ENCODE measurements at places on chromosomes 4 and X. TPM values are rescaled to one million over a fixed set of nuclear protein-coding genes. Genes with fewer than 3 reads are reported as not detected.

GRCh38 chr4:7904952-7905915 is 34.4 kb downstream of the AFAP1 start:
- peak; percentile 97 for DNase-seq

CENPVL1 gene
- 0.41 TPM for total RNA-seq

DNA sequence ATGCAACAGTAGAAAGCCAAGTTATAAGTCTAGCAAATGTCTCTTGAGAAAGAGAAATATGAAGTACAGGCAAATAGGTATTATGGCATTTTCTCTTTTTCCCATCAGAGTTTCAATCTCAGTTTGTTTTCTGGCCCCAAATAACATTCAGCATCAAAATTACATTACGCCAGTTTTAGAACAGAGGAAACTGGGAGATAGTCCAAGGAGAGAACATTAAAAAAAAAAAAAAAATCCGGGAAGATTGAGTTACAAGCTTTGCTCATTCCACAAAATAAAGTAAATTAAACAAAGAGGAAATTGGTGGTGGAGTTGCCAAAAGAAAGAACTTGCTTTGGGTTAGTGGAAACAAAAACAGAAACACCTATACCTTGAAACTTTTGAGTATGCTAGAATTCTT is 50.4 kb upstream of the IL13RA2 start:
- DNase-seq, result peak; percentile 45

GRCh38 chr4:89422441-89422990 is 114.9 kb upstream of the GPRIN3 start:
- DNase-seq, result no peak

CFAP299 gene
- total RNA-seq, result 2.1 TPM

DNA sequence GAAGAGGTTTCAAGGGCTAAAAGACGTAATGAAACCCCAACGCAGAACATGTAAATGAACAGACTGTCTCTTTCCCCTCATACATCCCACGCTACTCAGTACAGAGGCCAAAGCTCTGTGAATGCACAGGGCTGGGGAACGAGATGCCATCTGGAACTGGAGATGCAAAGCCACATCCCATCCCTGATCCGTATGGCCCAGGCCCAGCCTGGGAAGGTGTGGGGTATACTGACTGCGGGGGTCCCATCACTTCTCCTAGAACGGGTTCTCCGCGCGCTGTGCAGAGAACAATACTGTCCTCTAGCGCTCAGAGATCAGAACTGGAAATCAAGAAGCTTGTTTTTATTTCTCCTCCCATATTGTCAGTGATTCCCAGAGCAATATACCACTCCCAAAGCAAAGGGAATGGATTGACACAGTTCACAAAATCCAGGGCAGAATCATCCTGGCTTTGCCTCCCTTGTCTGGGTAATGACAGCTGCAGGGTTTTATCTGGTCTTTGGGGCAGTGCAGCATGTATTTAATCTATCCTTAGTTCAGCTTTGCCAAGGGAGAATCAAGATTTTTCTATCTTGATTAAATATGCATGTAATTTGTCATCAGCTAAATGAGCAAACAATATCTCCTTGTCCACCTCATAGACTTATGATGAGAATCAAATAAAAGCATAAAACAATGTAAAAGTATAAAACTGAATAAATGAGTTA is 47.3 kb upstream of the TLR3 start:
- peak; percentile 59 for DNase-seq

BEND2 gene
- not detected for total RNA-seq

TNIP3 gene
- 0.72 TPM for total RNA-seq

DNA sequence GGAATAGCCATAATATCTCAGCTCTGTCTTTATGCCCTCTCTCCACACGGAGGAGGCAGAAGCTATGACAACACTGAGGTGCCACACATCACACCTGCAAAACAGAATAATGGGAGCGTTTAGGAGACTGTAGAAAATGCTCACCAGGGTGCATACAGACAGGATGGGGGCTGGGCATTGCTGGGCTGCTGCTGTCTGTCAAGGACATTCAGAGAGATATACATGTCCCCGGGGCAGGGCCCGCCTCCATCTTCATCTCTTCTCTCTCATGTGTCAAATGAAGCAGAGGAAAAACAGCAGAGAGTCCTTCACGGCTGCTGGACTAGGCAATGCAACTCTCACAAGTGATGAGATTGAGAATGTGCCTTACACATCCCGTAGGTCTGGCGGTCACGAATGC is 65.3 kb upstream of the DHRSX start:
- no peak for DNase-seq

GRCh38 chrX:101195442-101196173 is 24.0 kb upstream of the DRP2 start:
- no peak for DNase-seq

NDST3 gene
- not detected for total RNA-seq

DNA sequence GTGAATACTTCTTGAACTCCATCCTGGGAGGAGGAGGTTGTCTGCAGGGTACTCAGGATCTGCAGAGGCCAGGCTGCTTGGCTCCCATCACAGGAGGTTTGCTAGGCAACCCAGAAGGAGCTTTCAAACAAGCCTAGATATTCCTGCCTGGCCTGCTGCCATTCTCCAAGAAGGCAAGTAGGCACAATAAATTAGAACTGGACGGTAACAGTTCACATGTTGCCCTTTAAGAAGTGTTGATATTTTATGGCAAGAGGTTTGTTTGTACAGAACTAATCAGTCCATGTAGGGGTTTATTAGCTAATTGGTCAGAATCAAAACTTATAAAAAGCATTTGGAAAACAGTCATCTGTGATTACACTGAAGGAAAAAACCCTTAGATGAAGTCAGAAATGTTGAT is 39.3 kb downstream of the SYNPO2 start:
- peak; percentile 25 for DNase-seq

GRCh38 chr4:105551965-105552746 is at the start of gene ARHGEF38:
TSS of gene ARHGEF38 (plus strand) at chr4:105552620. CDS start at chr4:105552766, 146 bp downstream.
- no peak for DNase-seq

- no peak for DNase-seq
Measured at GRCh38 chr4:89836897-89837384, at the start of gene SNCA. TSS of gene SNCA (minus strand) at chr4:89837161. CDS start at chr4:89835667, 1,494 bp downstream.

DNA sequence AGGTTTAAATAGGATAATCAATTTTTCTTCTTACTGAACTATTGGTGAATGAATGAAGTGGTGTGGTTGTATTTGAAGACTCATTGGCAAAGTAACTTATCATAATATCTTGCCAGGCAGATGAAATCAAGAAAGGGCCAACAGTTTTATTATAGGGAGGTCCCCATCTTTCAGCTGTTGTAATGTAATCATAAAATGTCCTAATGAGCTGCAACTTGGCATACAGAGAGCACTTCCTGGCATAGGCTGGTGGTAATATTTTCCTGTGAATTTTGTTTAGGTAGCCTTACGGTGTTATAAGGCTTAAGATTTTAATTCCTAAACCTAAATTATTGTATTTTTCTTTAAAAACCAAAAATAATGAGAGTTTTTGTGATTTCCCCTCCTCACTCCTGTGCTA is 17.5 kb downstream of the FHIP1A start:
- no peak for DNase-seq

DNA sequence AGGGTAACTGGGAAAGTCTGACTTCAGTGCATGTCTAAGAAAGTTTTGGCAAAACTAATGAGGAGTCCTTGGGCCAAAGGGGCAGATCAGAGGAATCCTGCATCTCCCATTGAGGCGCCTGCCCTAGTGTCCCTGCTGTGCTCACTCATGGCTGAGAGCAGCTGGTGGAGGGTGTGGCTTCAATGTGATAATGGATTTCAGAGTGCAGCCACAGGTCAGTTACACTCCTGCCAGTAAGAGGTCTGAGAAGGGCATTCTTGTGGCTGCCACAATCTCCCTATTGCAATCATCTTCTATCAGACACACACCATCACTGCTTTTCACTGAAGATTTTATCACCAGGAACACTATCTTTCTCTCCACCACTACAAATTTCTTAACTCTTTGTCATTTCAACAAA is 457.1 kb downstream of the MID1IP1 start:
- DNase-seq, result no peak

- no peak for DNase-seq
Measured at GRCh38 chr4:131207589-131207988, 1941.5 kb upstream of the PCDH10 start.

DNA sequence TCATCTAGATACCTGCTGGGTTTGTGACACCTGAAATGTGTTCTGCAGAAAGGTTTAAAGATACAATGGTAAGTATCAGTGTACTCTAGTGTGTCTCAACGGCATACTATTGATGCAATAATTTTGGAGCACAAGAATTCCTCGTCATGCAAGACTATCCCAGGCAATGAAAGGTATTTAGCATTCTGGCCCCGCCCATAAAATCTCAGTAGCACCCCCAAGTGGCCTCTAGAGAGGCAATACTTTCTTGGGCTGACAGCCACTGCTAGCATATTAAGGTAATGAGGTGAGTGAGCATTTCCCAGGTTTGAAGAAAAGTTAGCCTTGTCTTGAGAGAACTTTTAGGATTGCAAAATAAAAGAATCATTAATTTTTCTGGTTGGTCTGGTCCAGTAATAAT is 24.0 kb downstream of the TAB3 start:
- DNase-seq, result no peak

DNA sequence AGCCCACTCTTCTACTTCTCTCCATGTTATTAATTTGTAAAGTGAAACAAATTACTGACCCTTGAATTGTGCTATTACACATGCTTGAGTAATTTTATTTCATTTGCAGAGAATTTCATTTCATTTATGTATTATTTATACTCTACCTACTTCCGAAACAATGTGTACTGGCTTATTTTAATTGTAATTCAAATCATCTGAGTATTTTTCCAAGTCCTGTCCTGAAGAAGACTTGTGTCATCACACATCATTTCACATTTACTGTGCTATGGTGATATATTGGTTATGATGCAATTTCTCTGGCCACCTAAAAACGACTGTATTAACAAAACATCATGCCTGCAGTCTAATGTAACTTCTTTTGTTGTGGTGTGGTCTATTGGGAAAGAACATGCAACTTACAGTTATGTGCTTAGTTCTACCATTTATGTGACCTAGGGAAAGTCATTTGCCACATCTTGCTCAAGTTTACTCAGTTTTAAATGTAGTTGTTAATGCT is 384.5 kb downstream of the RPA4 start:
- DNase-seq, result peak; percentile 30

ADAMTS3 gene
- 5.0 TPM for total RNA-seq

PRSS12 gene
- total RNA-seq, result 27.1 TPM

GRCh38 chr4:120096508-120097297 is 30.1 kb upstream of the MAD2L1 start:
- peak; percentile 0 for DNase-seq

All from fibroblast of the aortic adventitia (primary cell).